Activated CD4-positive, alpha-beta T cell treated with anti-CD3 and anti-CD28 coated beads for 24 hours (primary cell): ENCODE measurements at places on chromosomes 4 and X.

GRCh38 chr4:172654457-172654856, 514.2 kb upstream of the GALNT7 start:
- DNase-seq = no peak

DNA sequence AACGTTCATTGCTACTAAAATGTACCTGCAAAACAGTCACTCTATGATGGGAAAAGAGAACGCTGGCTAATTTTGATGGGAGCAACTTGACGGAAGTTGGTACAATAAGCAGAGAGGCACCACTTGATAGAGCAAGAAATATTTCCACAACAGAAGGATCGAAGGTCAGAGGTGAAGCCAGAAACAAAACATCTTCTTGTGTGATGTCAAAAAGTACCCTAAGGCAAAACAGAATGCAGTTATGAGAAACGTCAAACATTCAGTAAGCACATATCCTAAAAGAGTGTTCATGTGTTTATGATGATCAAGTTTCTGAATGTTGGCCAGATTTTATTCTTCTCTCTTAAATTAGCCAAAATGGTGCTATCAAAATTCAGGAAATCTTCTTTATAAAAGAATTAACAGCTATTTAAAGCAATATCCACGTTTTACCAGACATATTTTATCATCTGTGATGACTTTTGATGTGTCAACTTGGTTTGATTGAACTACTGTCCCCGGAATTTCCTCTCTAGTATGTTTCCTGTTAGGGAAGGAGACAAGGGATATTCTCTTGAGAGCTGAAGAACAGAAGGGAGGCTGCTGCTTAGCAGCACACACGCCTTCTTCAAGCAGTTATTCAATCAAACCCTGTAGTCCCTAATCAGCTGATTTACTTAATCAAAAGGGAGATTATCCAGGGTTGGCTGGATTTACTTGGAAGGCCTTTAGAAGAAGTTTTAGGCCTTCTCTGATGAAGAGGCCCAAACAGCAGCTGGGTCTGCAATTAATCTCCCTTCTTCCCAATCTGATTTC, 15.7 kb downstream of the AASDH start:
- no peak for DNase-seq

GRCh38 chrX:154401045-154401799, 3.0 kb downstream of the RPL10 start:
- DNase-seq = no peak

DNA sequence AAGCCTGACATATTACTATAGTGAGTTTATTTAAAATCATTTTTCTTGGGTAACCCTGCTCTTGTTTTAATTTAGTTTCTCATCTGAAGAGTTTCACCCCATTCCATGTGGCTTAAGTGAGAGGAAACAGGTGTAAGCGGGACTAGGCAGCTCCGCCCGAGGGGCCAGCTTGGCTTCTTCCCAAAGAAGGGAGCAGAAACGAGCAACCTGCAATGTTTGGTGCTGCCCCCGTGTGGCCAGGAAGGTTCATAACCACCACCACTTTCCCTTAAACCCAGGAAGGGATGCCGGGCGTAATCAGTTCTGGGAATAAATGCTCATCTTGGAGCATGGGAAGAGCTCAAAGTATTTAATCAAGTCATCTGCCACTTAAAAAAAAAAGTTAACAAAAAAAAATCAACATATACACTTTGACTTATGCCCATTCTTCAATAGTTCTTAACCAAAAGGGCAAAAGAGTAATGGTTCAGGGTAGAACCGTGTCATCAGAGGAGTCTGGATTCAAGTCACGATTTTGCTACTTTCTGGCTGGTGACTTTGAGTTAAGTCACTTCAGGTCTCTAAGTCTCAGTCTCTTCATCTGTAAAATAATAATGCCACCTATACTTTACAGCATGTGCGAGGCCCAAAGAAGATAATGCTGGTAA, 147.9 kb downstream of the NSUN7 start:
- DNase-seq = peak; percentile 72

- no peak for DNase-seq
Measured at GRCh38 chr4:93346840-93347239, 481.7 kb upstream of the ATOH1 start.

DNA sequence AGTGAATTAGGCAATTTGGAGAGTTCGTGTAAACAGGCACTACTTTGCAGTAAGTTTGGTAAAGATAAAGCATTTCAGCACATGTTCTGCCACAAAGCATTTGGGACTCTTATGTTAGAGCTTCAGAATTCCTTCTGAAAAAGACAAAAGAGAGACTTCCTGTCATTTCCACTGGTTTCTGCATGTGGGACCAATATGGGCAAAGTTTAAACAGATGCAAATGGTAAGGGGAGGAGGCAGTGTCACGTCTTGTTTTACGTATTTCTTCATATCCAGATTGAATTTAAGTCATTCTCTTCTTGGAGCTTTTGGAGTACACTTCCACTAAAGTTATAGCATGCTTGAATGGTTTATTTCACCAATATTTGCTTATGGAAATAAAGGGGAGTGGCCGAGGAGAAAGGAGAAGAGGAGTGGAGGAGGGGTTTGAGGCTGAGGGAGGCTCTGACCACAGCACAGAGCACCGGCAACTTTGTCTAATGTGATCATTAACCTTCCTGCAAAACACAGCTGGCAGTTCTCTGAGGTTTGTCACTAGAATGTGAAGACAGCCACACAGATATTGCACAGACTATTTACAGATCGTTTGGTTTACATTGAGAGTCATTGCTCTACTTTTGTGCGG, at the start of gene APELA:
APELA (plus strand) TSS at position 479 of the 625 bp plus-strand sequence. CDS start 154 bp downstream, outside the sequence.
- no peak for DNase-seq

GRCh38 chrX:48540028-48540375, 488 bp downstream of the TBC1D25 start:
- DNase-seq = peak; percentile 20

DNA sequence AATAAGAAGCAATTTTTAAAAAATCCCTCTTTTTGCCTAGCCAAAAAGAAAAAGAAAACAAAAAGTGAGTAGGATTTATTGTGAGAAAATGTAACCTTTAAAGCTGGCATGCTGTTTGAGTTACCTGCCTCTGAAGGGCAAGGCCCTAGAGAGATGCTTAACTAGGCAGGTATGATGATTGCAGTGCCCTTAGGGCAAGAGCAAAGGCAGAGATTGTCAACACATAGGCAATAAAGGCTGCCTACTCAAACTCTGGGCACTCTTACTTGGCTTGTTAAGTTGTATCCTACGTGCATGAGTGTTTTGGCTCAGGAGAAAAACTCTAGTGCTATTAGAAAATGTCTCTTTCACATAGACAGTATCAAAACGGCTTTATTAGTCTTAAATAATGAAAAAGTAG, 306.0 kb downstream of the RPA4 start:
- no peak for DNase-seq

DNA sequence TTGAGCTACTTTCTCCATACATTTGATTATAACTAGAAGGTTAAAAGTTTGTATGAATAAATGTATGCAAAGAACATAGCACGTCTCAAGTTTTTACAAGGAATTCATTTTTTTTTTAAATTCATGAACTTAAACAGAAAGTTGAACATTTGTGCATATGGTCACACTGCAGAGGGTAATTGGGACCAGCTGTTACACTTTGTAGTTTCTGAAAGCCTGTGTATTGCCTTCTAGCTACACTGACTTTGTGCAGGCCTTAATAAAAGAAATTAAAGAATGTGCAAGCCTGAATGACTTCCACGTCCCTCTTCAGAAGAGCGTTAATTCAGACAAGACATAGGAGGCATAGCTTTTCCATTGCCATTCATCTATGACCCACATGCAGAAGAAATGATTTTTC, 153.1 kb upstream of the PCDH18 start:
- no peak for DNase-seq

DNA sequence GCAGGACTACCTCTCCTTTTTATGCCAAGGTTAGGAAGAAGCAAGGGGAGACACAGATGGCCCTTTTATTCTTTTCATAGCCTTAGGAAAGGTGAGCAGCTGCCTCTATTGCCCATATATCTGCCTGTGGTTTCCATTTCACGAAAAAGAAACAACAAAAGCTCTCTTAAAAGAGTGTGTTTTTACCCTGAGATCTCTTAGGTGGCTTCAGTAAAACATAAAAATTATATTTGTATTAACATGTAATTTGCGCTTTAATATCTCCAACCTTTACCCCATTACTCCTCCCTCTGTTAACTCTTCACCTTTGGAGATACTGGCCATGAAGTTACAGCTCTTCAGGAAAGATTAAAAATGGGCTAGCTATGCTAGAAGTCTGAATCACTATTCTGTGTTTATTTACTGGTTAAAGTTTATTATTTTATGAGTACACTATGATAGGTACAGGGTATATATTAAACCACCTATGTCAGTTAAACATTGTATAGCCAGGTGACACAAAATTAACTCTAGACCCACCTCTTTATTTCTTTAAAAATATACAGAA, 15.0 kb upstream of the SULT1B1 start:
- no peak for DNase-seq

GRCh38 chr4:40731792-40732245, 17.9 kb upstream of the NSUN7 start:
- no peak for DNase-seq

GRCh38 chrX:37912304-37912703, 64.9 kb upstream of the DYNLT3 start:
- DNase-seq = no peak

DNA sequence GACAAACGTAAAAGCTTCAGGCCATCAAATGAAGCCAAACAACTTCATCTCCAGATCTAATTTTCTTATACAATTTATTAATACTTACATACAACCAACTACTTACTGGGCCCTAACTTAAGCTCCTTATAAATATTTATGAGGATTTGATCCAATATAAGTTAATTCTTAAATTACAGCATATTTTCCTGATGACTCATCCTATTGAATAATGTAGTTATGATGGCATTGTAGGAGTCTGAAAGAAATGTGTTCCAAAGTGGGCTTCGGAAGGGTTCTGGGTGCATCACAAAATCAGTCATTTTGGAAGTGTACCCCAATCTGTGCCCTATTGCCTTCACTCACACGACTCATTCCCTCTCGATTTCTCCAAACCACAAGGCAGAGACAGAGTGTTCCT, 455.1 kb upstream of the CTSO start:
- DNase-seq = no peak

DNA sequence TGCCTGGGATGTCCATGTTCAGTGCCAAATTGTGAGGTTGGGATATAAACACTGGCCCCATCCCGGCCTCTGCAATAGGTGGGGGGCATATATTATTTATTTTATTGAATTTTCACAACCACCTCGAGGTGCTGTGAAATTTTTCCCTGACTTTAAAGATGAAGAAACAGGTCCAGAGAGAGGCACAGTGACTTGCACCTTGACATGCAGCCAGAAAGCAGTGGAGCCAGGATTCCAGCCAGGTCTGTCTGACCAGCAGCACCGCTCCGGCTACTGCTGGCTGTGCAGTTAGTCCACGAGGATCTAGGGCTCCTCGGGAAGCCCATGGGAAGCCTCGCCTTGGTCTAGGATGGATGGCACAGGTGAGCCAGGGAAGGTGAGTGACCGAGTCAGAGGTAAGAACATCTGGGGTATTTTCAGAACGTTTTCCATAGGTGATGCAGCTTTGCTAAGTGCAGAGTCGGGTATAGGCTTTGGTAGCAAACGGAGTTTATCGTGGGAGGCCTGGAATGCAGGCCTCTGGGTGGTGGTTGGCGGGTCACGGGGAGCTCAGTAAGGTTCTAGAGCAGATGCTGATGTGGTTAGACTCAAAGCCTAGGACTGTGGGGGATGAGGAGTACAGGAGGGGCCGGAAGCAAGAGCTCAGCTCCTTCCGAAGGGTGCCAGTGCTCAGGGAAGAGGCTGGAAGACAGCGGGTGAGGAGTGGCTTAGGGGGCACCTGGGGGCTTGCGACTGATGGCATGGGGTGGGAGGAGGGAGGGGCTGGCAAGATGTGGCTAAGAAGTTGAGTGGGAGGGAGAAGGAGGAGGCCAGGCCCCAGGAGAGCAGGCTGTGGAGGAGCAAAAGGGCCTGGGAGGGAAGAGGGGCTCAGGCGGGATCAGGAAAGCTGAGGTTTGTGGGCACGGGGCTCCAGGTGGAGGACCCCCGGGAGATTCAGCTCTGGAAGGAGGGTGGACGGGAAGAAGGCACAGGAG, 107.7 kb upstream of the LRPAP1 start:
- no peak for DNase-seq

DNA sequence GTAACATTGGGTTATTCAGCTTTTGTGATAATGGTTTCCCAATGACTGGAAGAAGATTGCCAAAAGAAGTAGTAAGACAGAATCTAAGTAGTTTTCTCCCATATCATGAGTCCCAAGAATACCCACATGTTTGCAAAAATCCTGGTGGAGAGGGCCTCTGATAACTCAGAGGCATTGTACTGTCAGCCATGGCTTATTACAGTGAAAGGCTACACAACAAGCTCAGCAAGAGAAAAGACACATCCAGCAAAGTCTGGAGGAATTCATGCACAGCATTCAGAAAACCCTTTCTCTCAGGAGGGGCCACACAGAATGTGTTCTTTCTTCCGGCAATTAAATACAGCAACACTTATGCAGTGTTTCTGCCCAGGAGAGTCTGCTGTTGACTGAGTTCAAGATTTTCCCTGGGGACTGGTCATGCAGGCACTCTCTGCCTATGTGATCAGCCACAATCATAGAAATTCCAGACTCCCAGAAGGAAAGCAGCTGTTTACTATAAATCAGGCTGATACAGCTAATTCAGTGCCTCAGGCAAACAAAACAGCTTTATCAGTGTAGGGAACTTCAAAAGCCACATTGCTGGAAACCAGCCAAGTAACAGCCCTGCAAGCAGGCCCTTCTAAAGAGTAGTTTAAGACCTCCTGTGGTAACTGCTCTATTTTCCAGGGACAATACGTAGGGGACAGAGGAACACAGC, 937.1 kb downstream of the CCSER1 start:
- DNase-seq = no peak

DNA sequence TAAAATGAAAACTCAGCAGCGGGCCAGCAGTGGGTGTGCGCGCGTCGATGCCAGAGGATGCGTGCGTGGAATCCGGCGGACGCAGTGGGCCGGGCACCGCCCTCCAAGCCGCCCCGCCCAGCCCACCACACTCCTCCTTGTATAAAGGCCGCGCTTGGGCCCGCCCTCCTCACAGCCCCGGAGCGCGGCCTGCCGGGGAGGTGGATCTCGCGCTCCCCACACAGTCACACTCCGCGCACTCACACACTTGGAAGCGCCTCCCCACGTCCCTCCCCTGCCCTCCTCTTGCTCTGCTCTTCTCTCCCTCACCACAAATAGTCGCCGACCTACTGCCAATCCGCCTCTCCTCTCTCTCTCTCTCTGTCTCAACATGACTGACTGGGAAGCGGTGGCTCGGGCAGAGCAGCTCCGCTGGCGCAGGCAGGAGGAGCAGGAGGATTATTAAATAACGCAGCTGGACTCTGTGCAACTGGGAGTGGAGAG, at the start of gene CCSER1:
CCSER1 (plus strand) TSS at position 172 of the 483 bp plus-strand sequence.
- no peak for DNase-seq

DNA sequence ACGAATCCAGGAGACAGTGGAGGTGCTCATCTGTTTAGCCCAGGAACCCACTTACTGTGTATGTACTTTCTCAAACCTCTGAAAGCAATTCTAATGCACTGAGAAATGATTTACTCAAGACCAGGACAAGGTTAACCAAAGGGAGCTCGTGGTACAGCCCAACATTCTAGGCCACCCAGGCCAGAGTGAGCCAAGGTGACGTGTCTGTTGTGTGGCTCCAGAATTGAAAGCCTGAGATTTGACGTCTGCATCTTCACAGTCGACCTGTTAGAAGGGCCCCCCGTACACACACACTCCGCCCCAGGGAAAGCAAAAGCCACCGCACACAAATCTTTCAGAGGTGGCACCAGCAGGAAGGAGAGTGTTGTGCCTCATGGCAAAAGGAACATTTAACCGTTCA, 2.3 kb downstream of the MAP3K15 start:
- no peak for DNase-seq

- DNase-seq = no peak
Measured at GRCh38 chr4:113012786-113013185, 36.7 kb upstream of the ANK2 start.
